ENCODE measurements at places on chromosomes 1 and 21. TPM values are rescaled to one million over a fixed set of nuclear protein-coding genes. Genes with fewer than 3 reads are reported as not detected.

DNA sequence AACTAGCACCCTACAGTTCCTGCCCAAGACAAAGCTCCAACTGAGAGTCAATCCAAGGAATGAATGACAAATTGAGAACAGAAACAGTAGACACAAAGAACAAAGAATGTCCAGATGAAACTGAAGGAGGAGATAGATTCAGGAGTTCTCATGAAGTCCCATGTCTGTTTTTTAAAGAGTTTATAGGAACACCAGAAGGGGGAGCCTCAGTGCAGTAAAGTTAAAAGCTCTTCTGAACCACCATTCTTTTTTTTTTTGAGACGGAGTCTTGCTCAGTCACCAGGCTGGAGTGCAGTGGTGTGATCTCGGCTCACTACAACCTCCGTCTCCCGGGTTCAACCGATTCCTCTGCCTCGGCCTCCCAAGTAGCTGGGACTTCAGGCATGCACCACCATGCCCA, 323.6 kb downstream of the MRPL39 start:
- DNase-seq: peak; percentile 5

- no peak for DNase-seq
Observed at GRCh38 chr1:163570071-163570470, 248.3 kb downstream of the NUF2 start.

GRCh38 chr1:101188331-101188730, 48.5 kb upstream of the S1PR1 start:
- no peak for DNase-seq

Gene ADAM30
- not detected for total RNA-seq

- DNase-seq: no peak
Observed at GRCh38 chr1:56235909-56236510, 343.4 kb downstream of the PLPP3 start.

DNA sequence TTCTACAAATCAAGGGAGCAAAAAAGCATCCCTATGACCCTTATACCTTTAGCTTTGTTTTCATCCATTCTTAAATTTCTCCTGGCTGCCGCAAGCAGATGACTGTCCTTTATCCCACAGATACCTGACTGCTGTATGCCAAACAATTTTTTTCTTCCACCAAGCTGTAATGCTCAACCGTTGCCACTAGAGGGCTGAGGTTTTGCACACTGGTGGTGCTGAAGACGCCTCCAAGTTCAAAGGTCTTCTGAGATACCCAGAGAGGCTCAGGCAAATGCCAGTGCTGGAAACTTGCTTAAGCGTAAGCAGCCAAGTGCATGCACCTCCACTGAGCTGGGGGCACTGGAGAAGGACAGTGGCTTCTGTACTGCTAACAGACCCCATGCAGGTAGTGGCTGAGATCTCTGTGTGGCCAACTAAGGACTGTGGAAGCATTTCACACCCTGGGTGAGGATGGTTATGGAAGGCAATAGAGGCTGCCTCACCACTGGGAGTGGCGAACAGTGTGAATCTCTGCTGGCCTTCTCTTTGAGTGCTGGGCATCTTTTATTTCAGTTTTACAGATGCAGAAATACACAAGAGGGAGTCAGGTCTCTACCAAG, 28.5 kb downstream of the CNIH3 start:
- peak; percentile 54 for DNase-seq

GRCh38 chr1:200336901-200337391, 72.9 kb downstream of the ZNF281 start:
- peak; percentile 7 for DNase-seq

Gene TENT5C
- 0.12 TPM for total RNA-seq

GRCh38 chr1:185733818-185734735, at the start of gene HMCN1:
HMCN1 (plus strand) TSS chr1:185734391; CDS start chr1:185734780, 389 bp downstream.
- DNase-seq: peak; percentile 85

DNA sequence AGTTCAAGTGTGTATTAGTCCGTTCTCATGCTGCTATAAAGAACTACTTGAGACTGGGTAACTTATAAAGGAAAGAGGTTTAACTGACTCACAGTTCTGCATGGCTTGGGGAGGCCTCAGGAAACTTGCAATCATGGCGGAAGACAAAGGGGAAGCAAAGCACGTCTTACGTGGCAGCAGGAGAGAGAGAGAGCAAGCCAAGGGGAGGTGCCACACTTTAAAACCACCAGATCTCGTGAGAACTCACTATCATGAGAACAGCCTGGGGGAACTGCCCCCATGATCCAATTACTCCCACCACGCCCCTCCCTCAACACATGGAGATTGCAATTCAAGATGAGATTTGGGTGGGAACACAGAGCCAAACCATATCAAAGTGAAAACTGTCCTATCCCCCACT, 4.1 kb upstream of the MIS18A start:
- DNase-seq: no peak

Gene RAB3B
- total RNA-seq: 11.9 TPM

DNA sequence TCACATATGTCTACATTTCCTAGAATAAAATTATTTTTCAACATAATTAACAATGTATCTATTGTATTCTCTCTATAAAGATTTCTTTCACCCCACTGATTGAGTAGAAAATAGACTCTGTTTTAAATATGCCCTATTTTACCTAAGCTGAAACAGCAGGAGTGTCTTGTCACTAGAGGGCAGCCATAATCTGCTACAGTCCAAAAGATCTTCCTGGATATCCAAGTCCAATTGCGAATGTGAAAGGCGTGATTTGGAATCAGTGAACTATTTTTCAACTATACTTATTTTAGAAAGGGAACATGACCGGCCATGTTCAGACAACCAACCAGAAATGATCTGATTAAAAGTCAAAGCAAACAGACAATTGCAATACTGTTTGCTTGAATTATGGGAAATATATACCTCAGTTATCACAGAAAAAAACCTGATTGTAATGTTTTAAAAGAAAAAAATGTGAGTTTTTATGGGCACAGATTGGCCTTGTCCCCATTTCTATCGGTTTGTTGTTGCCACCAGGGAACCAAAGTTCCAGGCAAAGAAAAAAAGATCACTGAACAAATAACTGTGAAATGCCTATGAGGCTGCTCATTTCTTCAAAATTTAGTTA, 1211.0 kb upstream of the ADGRL4 start:
- peak; percentile 48 for DNase-seq

Gene CD1E
- not detected for total RNA-seq

Gene LMOD1
- 0.12 TPM for total RNA-seq

GRCh38 chr1:15850471-15851001, 3.0 kb downstream of the SPEN start:
- DNase-seq: peak; percentile 36

- DNase-seq: peak; percentile 67
Observed at GRCh38 chr1:45260244-45260643, 53.8 kb upstream of the ZSWIM5 start.

DNA sequence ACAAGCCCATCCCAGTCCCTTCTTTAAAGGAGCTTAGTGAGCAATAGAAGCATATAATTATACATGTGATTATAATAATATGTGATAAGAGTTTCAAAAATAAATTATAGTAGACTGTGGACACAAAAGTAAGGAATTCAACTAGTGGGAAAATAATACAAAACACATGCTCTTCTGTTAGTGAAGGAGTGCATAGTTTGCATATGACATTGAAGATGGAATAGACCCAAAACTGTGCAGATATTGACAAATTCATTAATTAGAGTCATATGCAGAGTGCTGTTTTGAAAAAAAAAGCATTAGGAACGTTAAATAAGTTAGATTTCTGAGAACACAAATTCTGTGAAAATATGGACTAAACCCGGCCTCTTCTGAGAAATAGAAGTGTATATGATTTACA, 278.8 kb downstream of the ASTN1 start:
- DNase-seq: no peak

DNA sequence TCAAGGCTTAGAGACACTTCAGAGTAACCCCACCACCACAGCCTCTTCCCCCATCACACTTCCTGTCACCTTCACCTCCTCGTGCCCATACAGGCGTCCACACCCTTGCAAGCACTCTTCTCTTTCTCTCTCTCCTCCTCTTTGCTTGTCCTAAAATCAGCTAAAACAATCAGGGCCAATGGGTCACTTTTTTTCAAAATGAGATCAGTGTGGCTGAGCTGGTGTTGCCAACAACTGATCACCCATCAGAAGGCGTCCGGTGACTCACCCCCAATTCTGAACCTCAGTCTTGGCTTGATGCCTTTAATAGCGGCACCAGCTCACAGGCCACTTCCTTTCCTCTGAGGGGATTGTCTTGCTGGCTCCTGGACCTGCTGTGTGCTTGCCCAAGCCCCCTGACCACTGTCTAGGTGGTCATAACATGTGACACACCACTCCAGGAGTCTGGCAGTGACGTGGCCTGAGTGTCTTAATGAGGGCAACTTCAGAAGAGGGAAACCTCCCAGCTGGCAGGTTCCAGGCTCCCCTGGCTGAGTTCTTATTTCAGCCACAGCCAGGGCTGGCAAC, 1.6 kb downstream of the DRAXIN start:
- peak; percentile 87 for DNase-seq

Gene EFCAB14
- 81.7 TPM for total RNA-seq

GRCh38 chr1:86852289-86852688, 61.6 kb downstream of the SELENOF start:
- no peak for DNase-seq

GRCh38 chr21:37658817-37659458, 257.3 kb downstream of the KCNJ6 start:
- DNase-seq: peak; percentile 95

DNA sequence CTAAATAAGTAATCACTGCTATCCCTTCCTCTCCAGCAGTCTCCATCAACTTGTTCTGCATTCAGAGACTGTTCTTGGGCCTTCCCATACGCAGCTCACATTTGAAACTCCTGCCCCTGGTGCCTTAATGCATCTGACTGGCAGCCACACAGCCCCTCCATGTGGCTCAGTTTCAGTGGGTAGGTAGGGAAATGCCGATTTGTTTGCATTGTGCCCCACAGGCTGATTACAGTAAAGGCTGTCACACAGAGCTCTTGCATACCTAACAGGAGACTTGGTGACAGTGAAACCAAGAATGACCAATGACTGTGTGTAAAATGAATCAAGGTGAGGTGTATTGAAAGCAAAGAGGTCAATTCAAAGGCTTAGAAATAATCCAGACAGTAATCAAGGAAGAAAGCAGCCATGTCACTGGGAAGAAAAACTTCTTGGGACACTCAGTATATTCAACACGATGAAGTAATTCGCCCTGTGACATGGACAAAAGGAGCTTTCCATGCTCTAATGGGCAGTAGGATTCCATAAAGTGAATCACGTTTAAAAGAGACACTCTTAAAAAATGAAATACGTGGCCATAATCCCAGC, 12.7 kb upstream of the B3GALNT2 start:
- no peak for DNase-seq

DNA sequence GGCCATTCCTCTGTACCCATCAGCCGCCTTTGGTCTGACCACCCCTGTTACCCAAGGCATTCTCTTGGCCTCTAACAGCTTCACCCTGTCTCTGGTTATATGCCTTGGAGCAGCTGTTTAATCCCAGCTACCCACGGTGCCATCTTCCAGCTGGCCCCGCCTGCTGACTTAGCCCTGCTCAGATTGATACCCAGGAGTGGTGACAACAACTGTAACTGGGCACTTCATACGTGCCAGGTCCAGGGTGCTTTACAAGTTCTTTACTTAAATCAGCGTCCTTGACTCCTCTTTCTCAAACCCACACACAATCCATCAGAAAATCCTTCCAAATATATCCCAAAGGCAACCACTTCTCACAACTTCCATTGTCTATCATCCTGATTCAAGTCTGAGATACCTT, 37.2 kb upstream of the HMGB4 start:
- no peak for DNase-seq

DNA sequence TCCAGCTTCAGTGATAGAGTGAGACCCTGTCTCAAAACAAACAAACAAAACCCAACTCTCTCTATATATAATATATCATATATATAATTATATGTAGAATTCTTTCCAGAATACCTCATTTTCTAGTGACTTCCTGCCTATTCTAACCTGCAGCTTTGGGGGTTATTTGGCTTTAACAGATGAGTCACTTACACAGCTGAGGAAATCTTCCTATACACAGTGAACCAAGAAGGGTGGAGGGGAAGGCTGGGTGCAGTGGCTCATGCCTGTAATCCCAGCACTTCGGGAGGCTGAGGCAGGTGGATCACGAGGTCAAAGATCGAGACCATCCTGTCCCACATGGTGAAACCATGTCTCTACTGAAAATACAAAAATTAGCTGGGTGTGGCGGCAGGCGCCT, 9.2 kb downstream of the RAB29 start:
- DNase-seq: peak; percentile 19

Gene CLCA2
- total RNA-seq: 0.11 TPM

GRCh38 chr1:36822648-36823047, 211.7 kb downstream of the GRIK3 start:
- no peak for DNase-seq

DNA sequence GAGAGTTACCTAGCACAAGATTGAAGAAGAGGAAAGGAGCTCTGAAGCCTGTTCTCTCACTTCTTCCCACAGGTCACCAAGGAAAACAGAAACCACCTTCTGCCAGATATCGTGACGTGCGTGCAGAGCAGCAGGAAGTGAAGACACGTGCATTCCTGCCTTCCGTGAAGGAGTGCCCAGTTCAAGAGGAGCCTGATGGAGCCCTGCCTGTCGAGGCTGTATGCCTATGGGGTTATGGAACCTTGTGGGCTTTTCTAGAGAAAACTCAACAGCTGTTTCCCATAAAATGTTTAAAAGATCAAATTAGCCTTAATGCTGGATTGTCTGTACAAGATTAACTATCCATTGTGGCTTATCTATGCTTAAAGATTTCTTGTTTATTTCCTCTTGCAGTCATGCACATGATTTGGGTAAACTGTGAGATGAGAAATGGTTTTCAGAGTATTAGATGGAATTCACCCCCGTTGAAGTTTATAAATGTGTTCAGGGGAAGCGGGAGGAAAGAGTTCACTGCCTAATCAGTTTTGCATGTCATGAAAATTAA, 27.8 kb downstream of the NTPCR start:
- DNase-seq: peak; percentile 57

GRCh38 chr1:47507881-47508701, 70.2 kb downstream of the FOXD2 start:
- DNase-seq: no peak

DNA sequence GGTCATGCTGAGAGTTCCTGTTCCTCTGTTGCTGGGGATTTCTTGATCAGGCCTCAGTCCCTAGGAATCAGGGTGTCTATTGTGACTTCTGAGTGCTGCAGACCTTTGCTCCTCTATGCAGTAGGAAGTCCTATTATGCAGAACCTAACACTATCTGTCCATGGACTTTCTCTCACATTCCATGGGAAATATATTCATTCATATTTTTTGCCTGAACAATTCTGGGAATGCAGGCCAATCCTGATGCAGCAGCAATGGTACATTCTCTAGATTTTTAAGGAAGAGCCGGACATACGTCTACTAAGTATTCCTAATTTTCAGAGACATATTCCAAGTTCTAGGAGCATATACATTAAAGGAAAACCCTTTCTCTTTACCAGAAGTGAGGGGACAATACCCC, 61.1 kb upstream of the C1orf87 start:
- DNase-seq: no peak

Gene PLA2G5
- total RNA-seq: not detected

GRCh38 chr1:96633695-96634094, 87.9 kb upstream of the PTBP2 start:
- DNase-seq: no peak

Gene FNDC10
- total RNA-seq: 2.3 TPM

Data from endothelial cell of umbilical vein (primary cell).